Upper lobe of right lung (tissue), 1 donor: ENCODE measurements at places on chromosomes 12 and 14. TPM values are rescaled to one million over a fixed set of nuclear protein-coding genes. Genes with fewer than 3 reads are reported as not detected.

DNA sequence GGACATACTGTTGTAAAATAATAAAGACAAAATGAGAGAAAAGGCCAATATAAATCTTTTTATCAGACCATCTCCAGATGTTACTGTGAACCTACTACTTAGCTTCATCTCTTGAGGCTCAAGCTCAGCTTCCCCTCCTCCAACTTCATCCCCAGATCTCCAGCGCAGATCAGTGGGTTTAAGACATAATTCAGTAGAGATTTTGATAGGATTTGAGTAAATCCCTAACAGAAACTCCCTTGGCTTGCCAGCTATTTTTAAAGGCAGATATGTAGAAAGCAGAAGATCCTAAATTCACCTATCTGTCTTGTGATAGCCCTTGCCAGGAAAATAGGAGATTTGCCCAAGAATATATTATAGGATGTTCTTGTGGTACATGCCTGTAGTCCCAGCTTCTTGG lies 236.7 kb downstream of the FBXL14 start:
- no peak for DNase-seq

- DNase-seq, result no peak
Observed at GRCh38 chr14:74575936-74576335, 36.1 kb downstream of the LTBP2 start.

Gene CD163L1
- 6.1 TPM for total RNA-seq

Gene USP44
- total RNA-seq, result 14.9 TPM

GRCh38 chr12:57093415-57094207 lies 4.7 kb downstream of the NAB2 start:
- peak; percentile 81 for DNase-seq

GRCh38 chr12:12899530-12900380 lies 8.4 kb downstream of the GPRC5A start:
- no peak for DNase-seq

Gene PTPRB
- 196 TPM for total RNA-seq

DNA sequence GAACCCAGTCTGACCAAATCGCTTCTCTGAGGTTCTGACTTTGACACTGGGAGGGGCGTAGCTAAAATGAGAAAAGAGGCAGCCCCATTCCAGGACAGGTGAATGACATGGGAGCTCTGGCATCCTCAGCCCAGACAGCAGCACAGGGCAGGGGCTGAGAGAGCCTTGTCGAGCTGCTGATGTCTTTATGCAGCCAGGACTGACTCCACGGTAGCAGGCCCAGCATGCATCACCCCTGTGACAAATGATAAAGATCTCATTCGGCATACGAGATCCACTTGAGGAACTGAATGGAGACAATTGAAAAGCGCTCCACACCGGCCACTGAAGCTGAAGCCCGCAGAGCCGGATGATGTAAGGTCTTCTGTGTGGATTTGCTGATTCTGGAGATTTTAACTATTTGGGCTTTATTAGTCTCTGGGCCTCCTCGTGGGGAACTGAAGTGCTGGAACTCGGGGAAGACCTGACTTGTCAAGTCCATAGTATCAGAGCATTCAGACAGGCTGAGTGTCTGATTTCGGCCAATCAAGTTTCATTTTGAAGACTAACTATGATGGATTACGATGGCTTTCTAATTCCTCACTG lies 56.9 kb upstream of the MAP1LC3B2 start:
- no peak for DNase-seq

DNA sequence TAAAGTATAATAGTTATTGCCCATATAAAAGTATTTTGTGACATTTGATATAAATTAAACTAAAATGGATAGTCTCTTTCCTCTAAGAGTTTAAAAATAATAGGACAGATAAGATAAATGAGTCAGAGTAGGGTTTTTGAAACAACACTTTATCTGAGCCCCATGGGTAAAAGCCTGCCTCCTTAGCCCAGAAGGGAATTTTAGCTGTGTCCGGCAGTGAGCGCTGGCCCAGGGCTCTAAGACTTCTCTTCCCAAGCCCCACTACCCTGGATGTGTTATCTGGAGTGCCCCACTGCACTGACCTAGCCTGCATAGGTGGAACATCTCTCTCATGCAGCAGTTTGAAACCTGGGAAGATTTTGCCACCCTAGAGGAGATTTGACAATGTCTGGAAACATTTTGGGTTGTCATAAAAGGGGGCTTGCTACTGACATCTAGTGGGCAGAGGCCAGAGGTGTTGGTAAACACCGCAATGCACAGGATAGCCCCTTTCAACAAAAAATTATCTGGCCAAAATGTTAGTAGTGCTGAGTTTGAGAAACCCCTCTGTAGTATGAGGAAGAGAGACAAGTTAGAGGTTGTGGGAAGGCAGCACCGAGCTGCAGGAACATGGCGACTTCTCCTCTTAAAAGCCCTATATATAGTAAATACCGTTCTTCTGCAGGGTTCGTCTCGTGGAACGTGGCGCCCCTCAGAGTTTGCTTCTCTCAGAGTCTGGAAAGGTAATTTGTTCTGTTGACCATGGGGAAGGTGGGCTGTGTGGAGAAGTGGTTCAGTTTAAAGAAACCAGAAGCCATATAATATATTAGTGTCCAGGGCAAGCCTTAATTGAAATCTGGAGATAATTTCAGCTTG lies 29.3 kb upstream of the ATF1 start:
- DNase-seq, result no peak

DNA sequence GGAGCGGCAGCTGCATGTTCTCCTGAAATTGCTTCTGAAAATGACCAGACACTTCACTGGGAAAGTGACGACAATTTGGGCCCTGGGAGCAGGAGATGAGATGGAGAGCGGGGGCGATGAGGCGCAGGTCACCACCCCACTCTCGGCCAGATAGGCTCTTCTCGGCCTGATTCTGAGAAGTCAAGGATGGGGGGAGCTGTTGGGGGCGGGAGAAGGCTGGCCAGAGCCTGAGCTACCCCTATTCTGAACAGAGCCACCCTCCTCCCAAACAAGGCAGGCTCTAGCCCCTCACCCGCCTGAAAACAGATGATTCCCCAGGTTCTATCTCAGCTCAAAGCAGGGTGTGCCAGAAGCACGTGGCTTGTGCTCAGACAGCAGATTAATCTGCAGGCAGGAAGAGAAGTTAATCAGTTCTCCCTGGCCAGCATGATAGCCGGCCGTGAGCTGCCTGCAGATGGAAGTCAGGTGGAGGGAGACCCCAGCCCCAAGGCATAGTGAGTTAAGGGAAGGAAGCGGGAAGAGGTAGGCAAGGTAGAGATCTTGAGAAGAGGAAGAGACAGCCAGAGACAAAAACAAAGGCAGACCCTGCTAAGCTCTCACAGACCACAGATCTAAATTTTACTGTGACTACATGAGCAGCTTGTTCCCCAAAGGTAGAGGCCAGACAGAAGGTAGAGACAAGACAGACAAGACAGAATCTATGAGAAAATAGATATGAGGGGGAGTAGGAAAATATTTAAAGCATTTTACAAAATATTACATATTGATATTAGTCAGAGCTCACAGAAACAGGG lies 10.9 kb upstream of the TAC3 start:
- no peak for DNase-seq

GRCh38 chr12:105365231-105365630 lies 34.7 kb downstream of the C12orf75 start:
- no peak for DNase-seq

GRCh38 chr14:21860172-21860571 lies 186.6 kb upstream of the OR4E1 start:
- no peak for DNase-seq

Gene ATP2B1
- total RNA-seq, result 46.6 TPM

DNA sequence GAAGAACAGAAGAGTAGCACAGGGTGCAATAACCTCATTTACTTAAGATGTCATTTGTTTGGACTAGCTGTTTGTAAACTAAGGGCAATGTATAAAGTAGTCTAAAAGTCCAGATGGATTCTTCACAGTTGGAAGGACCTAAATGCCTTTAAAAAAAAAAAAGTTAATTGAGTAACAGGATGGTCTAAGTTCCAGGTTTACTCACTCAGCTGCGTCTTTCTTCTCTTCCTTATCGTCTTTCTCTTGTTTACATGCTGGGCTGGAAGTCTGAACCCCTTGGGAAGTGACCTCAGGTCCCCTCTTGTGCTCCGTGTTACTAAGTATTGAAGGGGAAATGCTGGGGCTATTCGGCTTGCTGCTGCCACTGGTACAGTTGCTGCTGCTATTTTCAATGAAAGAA lies 82.5 kb downstream of the SH2B3 start:
- DNase-seq, result no peak

GRCh38 chr12:12387501-12387900 lies 30.6 kb downstream of the BORCS5 start:
- no peak for DNase-seq

Gene TXNDC16
- 5.1 TPM for total RNA-seq

GRCh38 chr12:60494244-60494643 lies 898.4 kb downstream of the SLC16A7 start:
- no peak for DNase-seq

GRCh38 chr12:15706010-15706676 lies 83.0 kb downstream of the EPS8 start:
- DNase-seq, result no peak

DNA sequence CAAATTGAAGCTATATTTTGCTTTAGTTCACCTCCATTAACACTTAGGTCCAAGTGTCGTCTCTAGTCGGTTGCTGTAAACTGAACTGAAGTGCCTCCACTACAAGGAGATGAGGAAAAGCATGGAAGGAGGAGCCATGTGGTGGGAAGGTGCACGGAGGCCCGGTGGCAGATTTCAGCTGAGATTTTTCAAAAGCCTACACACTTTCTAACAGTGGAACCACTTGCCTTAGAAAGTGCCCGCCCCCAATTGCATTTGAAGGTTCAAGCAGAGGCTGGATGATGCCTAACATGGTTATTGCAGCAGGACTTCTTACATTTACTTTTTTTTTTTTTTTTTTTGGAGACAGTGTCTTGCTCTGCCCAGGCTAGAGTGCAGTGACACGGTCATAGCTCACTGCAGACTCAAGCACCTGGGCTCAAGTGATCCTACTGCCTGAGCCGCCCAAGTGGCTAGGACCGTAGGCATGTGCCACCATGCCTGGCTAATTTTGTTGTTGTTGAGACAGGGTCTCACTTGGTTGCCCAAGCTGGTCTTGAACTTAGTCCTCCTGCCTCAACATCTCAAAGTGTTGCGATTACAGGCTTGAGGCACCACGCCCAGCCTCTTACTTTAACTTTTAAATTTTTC lies 27.6 kb downstream of the EML1 start:
- no peak for DNase-seq

DNA sequence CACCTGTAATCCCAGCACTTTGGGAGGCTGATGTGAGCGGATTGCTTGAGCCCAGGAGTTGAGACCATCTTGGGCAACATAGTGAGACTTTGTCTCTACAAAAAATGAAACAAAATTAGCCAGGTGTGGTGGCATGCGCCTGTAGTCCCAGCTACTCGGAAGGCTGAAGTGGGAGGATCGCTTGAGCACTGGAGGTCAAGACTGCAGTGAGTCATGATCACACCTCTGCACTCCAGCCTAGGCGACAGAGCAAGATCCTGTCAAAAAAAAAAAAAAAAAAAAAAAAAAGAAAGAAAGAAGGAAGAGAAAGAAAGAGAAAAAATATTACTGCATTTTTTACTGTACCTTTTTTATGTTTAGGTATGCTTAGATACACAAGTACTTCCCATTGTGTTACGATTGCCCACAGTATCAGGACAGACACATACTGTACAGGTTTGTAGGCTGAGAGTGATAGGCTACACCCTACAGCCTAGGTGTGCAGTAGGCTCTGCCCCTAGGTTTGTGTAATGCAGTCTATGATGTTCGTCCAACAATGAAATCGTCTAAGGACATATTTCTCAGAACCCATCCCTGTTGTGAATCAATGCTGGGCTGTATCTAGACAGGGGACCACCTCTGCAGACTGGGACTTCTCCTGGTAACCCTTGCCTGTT lies 160.4 kb upstream of the PWP1 start:
- no peak for DNase-seq

DNA sequence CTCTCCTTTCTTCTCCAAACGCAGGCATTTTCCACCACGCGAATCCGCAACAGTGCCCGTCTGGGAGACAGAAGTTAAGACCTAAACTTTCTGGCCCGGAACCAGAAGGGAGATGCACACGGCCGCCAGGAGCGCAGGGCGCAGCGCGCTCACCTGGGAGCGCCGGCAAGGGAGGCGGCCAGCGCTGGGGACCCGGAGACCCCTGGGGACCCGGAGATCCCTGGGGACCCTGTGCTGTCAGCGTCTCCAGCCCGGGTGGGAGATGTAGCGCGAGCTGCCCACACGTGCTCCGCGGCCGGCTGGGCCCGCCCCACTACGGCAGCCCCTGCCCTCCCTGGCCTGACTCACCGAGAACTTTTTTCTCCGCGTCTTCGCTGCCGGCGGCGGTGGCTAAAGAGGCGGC lies 620 bp downstream of the YBX3 start:
- DNase-seq, result peak; percentile 80

DNA sequence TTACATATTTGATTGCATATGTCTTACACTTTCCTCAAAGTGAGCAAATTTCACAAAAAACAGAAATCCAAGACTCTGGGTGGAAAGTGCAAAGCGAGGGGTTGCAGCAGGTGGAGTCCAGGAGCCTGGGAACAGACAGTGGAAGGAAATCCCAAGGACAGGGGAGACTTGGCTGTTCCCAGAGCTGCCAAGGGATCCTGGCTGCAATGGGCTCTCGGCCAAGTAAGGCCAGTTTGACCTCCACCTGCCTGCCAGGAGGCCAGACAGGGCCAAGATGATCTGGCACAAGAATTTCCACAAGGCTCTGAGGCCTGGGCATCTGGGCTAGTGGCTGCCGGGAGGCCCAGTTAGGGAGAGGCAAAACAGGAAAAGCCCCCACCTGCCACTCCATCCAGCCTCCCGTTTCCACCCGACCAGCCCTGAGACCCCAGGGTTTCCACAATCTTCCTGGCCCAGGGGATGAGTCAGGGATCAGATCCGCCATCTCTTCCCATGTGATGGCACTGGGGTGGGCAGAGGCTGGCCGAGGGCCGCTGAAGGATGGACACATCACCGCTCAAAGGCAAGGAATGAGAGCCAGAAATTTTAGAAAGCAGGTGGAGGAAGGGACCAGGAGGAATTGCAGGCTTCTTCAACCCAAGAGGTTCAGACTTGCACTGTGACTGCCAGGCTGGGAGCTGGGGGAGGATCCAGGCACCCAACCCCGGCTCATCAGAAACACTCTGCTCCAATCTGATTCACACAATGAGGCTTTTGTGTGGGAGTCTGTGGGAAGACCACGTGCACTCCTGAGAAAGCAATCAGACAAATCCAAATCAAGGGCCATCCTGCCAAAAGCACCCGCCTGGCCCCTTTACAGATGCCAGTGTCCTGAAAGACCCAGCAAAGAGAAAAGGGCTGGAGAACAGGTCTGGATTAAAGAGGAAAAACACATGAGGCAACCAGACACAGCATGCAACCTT lies 16.3 kb downstream of the SCARB1 start:
- no peak for DNase-seq

- DNase-seq, result no peak
Observed at GRCh38 chr14:88559852-88560251, 3.0 kb upstream of the ZC3H14 start.
